ENCODE measurements at places on chromosomes 4 and X. TPM values are rescaled to one million over a fixed set of nuclear protein-coding genes. Genes with fewer than 3 reads are reported as not detected.

Gene CT55
- not detected for total RNA-seq

Gene CXCL11
- not detected for total RNA-seq

DNA sequence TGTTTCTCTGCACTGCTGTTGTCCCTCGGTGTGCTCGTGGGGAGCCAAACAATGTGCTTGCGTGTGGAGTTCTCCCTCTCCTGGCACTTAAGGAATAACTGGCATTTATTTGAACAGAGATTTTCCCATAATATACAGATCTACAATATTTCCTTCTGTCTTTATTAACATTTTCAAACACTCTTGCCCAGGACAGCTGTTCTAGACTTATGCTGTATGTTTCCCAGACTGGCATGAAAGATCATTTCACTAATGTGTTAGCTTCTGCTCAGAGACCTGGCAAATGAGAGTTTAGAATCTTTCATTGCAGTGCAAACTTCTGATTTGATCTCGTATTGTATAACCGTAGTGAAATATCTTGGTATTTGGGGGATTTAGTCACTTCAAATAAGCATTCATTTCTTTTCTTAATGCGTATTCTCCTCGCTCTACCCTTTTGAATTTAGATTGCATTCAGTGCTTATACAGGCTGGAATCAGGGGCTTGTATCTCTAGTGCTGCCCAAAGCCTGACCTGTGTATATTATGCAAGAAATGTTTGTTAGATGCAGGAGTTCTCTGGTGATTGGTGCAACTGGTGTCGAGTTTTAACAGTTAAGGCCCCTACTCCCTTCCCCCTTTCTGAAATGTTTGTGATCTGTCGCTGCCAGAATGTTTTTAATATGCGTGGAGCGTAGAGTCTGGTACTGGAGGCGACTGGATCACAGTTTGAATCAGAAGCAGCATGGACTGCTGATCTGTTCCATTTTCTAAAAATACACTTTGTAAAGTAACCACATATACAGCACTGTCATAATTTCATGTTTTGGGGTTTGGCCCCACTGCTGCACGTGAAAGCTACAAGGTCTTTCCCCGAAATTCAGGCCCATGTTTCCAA is 326.3 kb downstream of the ARHGAP10 start:
- H3K4me1 ChIP-seq = peaks cover 81% of the 10 kb centered on the region
- H3K4me3 ChIP-seq = no peak overlapping the region
- H3K27me3 ChIP-seq = no peaks in the 10 kb centered on the region
- peak overlapping the region; percentile 23 for H3K27ac ChIP-seq
- H3K36me3 ChIP-seq = peaks cover 3% of the 10 kb centered on the region

DNA sequence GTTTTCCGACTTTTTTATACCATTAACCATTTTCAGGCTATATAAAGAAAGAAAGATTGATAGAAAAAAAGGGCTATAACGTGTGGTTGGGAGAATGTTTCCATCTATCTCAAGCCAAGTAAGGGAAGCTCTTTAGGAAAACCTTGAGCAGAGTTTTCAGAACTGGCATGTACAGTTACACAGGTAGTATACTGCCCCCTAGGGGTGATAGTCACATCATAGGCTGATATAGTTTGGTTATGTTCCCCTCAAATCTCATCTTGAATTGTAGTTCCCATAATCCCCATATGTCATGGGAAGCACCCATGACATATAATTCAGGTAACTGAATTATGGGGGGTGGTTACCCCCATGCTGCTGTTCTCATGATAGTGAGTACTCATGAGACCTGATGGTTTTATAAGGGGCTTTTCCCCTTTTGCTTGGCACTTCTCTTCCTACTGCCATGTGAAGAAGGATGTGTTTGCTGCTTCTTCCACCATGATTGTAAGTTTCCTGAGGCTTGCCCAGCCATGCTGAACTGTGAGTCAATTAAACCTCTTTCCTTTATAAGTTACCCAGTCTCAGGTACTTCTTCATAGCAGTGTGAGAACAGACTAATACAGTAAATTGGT is 186.8 kb downstream of the TMA16 start:
- peak; percentile 24 for DNase-seq
- H3K4me3 ChIP-seq = no peak overlapping the region
- peaks cover 3% of the 10 kb centered on the region for H3K27me3 ChIP-seq
- H3K36me3 ChIP-seq = no peaks in the 10 kb centered on the region

Gene GAGE12F
- total RNA-seq = not detected

- H3K27ac ChIP-seq = no peak overlapping the region
- H3K36me3 ChIP-seq = no peaks in the 10 kb centered on the region
- no peak overlapping the region for H3K4me3 ChIP-seq
- no peaks in the 10 kb centered on the region for H3K4me1 ChIP-seq
- DNase-seq = peak; percentile 3
These were observed 204.9 kb downstream of the GBA3 start for GRCh38 chr4:22897520-22898108.

Gene NAAA
- 22.2 TPM for total RNA-seq

Gene DCAF16
- 44.5 TPM for total RNA-seq

Gene RGN
- not detected for total RNA-seq

DNA sequence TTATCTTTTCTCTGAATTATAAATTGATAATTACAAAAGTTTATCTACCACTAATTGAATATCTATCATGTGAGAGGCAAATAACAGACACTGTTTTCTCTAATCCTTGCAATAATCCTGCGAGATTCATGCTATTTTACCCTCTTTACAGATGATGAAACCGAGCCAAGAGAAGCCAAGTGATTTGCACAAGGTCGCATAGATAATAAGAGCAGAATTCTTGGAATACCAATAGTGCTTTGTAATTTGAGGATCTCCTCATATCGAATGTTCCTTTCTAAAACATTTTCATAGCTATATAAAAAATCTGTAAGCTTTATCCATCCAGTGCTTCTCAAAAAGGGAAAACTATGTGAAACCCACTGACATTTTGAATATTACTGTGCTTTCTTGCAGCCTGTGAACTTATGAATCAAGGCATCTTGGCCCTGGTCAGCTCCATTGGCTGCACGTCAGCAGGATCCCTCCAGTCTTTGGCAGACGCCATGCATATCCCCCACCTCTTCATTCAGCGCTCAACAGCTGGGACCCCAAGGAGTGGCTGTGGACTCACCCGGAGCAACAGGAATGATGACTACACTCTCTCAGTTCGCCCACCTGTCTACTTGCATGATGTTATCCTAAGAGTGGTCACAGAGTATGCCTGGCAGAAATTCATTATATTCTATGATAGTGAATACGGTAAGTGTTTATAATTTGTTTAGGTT is 743.8 kb upstream of the ATOH1 start:
- no peaks in the 10 kb centered on the region for H3K4me1 ChIP-seq
- H3K36me3 ChIP-seq = no peaks in the 10 kb centered on the region
- no peak overlapping the region for H3K4me3 ChIP-seq
- no peaks in the 10 kb centered on the region for H3K27me3 ChIP-seq

DNA sequence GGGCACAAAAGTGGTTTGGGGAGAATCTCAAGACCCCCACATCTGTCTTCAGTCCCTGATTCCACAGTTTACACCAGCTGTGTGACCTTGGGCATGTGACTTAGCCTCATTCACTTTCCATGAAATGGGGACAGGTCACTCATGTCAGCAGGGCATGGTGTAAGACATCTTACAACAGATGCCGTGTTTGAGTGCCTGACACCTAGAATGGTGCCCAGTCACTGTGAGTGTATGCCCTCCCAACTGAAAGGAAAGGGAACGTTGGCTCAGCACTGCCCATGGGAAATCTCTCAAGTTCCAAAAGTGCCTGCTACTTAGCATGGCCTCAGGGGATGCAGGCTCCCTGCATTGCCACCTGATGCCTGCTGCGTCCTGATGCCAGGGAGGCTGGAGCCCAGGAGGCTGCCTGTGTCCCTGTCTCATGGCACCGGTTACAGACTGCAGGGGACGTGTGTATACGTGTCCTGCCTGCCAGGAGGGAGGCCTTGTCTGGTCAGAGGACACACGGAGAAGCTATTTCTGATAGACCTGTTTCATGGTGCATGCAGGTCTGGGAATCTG is 32.2 kb downstream of the RNF4 start:
- peaks cover 52% of the 10 kb centered on the region for H3K36me3 ChIP-seq
- no peak overlapping the region for H3K27ac ChIP-seq
- DNase-seq = no peak
- H3K27me3 ChIP-seq = no peaks in the 10 kb centered on the region

Gene UGT8
- 0.14 TPM for total RNA-seq

Gene TIMM8A
- total RNA-seq = 26.3 TPM

Gene TMEM271
- total RNA-seq = not detected

DNA sequence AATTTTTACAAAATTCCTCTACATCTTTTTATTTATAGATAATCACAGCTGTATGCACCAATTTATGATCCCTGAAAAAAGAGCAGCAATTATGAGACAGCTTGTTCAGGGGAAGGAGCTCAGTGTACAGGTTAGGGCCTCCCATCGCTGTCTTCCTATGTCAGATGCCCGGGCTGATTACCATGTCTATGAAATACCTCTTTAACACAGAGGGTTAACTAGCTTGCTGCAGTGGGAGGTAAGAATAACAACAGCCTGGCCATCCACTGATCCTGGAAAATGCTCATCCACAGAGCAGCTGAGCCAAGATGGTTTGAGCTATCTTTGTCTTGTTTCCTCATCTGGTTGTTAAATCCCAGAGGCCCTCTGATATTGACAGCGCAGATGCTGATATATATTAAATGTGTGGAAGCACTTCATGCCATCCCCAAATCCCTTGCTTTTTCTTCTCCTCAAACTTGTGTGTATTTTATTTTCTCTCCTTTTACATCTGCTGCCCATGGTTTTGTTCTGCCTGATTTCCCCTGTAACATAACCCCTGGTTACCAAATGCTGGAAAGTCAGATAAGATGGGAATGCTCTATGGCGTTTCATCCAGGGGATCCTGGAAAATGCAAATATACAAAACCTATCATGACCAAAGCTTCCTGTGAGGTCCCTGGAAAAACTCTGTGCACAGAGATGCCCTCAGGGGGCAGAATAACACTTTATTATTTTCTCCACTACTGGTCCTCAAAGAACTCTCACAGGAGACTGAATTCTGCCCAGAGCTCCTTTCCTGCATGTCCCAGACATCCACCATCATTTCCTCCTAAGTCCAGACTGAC is 85.8 kb upstream of the PUDP start:
- no peaks in the 10 kb centered on the region for H3K36me3 ChIP-seq
- H3K27ac ChIP-seq = no peak overlapping the region
- no peaks in the 10 kb centered on the region for H3K4me1 ChIP-seq
- H3K27me3 ChIP-seq = no peaks in the 10 kb centered on the region
- H3K4me3 ChIP-seq = no peak overlapping the region

DNA sequence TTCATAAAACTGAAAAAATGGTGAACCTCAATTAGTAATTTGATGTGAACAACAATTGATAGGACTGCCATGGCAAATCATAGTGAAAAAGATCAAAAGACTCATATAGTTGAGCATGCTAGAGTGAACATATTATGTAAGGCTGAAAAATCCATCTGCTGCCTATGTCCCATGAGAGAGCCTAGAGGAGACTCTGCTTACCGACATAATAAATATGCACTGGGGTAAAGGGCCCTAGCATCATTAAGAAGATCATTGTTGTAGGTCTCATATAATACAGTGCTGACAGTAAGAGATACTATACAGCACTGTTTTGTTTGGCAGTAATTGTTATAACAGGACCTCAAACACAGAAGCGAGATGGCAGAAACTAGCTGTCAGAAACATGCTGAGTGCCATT is 229.0 kb downstream of the PABPC4L start:
- H3K27ac ChIP-seq = no peak overlapping the region
- no peaks in the 10 kb centered on the region for H3K4me1 ChIP-seq
- H3K27me3 ChIP-seq = no peaks in the 10 kb centered on the region
- no peaks in the 10 kb centered on the region for H3K36me3 ChIP-seq

DNA sequence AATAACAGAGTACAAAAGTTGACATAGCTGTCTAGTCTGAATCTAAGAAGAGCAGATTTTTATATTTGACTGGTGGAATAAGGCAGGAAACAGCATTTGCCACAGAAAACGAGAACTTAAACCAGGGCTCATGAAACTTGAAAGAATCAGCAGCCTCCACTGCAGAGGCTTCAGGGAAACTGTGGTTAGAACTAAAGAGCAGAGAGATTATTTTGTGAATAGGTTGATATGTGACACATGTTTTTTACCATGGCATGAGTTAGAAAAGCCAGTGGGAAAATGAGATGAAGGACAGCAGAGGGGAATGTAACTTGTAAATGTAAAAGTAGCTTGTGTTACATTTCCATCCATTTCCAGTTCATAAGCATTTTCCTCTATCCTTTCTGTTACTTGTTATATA is 63.7 kb upstream of the CAMK2D start:
- H3K27ac ChIP-seq = peak overlapping the region; percentile 30
- H3K36me3 ChIP-seq = no peaks in the 10 kb centered on the region
- DNase-seq = peak; percentile 63
- H3K4me3 ChIP-seq = peak overlapping the region; percentile 0
- H3K4me1 ChIP-seq = peaks cover 57% of the 10 kb centered on the region

DNA sequence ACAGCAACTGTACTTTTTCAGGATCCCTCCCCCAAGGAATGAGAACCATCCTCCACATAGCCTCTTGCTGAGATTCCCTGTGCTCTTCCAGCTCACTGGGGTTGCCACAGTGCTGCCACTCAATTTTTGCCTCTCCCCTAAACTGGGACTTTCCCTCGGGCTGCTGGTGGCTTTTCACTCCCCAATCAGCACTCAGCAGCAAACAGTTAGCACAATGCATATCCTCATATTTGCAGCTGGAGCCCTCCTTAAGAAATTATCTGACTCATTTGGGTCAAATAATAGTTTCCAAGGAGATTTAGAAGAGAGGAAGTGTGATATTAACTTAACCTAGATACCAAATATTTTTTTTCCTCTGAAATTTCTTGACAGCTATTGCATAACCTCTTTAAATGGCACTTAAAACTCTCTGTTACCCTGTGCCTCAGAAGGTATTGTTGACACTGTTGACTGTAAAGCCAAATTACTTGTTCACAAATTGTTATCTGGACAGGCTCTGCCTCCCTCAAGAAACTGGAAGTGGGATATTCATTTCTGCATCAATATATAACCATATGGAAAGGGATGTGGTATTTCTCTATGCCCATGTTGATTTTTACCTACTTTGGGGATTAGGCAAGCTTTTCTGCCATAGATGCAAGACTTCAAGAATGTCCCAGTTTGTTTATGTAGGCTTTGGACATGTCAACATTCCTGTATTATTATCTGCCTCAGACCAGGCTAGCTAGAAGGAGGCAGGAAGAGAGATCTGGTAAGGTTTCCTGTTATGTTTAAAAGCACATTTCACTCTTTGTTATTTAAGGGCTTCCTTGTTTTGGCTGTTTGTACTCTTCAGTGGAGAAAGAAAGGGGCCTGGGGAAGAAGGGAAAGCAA is 58.0 kb downstream of the SEPTIN11 start:
- H3K27ac ChIP-seq = no peak overlapping the region
- DNase-seq = peak; percentile 49
- peaks cover 39% of the 10 kb centered on the region for H3K36me3 ChIP-seq
- H3K27me3 ChIP-seq = no peaks in the 10 kb centered on the region
- H3K4me1 ChIP-seq = peaks cover 66% of the 10 kb centered on the region

Gene NHSL2
- 0.58 TPM for total RNA-seq
